ENCODE measurements at places on chromosomes 2 and 18. TPM values are rescaled to one million over a fixed set of nuclear protein-coding genes. Genes with fewer than 3 reads are reported as not detected.

GRCh38 chr2:11004199-11004598, 92.5 kb downstream of the KCNF1 start:
- H3K4me1 ChIP-seq, result no peaks in the 10 kb centered on the region
- H3K36me3 ChIP-seq, result no peaks in the 10 kb centered on the region
- no peak overlapping the region for H3K4me3 ChIP-seq
- DNase-seq, result no peak

DNA sequence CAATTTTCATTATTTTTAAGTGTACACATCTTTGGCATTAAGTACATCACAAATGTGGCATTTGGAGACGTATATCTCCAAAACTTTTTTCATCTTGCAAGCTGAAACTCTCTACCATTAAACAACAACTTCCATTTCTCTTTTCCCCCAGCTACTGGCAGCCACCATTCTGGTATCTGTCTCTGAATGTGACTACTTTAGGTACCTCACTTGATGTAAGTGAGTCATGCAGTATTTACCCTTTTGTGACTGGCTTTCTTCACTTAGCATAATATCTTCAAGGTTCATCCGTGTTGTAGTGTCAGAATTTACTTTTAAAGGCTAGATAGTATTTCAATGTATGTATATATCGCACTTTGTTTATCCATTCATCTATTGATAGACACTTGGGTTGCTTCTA, 17.0 kb downstream of the BABAM2 start:
- H3K4me3 ChIP-seq, result no peak overlapping the region
- no peak overlapping the region for H3K27ac ChIP-seq
- H3K4me1 ChIP-seq, result no peaks in the 10 kb centered on the region
- no peaks in the 10 kb centered on the region for H3K27me3 ChIP-seq

- H3K4me1 ChIP-seq, result no peaks in the 10 kb centered on the region
- no peak overlapping the region for H3K27ac ChIP-seq
- H3K27me3 ChIP-seq, result no peaks in the 10 kb centered on the region
- no peak for DNase-seq
Observed at GRCh38 chr18:45071956-45072355, 391.3 kb downstream of the SETBP1 start.

Gene DOK6
- polyA plus RNA-seq, result 0.18 TPM

Gene NAT8
- polyA plus RNA-seq, result not detected

GRCh38 chr2:55567298-55567697, 47.8 kb downstream of the CFAP36 start:
- H3K4me1 ChIP-seq, result no peaks in the 10 kb centered on the region
- peaks cover 99% of the 10 kb centered on the region for H3K36me3 ChIP-seq
- no peak overlapping the region for H3K4me3 ChIP-seq
- H3K27me3 ChIP-seq, result no peaks in the 10 kb centered on the region
- DNase-seq, result no peak
